ENCODE measurements at places on chromosomes 5 and 9.

DNA sequence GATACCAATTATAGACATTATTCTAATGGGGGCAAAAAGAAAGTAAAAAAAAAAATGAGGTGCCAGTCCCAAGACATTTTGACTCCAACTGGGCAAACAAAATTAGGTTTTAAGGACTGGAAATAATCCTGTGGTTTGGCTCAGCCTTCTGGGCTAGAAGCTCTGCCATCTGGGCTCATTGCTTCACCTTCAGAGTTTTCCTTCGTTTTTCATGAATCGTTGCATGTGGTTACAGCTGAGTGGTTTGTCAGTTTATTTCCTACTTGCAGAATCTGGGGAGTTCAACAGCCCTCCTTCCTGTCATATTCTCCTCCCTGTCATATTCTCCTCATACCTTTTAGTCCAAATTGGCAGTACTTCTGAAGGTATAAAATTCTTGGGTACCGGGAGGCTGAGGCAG, 12.0 kb downstream of the UGT3A2 start:
- no peak for DNase-seq

DNA sequence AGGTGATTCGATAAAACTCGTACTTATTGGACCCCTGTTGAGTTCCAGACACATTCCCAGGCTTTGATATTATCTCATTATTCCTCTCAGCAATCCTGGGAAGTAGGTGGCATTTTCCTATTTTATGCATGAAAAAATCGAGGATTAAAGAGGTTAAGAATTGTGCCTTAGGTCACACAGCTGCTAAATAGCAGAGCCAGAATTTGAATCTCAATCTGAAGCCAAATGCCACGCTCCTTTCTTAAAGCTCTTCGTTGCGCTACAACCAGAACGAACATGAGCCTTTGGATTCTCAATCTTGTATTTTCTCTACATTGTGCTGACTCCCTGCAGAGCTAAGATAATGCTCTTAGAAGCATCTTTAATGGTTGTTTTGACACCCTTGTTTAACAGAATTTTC, 527.8 kb upstream of the TLE4 start:
- DNase-seq, result no peak

DNA sequence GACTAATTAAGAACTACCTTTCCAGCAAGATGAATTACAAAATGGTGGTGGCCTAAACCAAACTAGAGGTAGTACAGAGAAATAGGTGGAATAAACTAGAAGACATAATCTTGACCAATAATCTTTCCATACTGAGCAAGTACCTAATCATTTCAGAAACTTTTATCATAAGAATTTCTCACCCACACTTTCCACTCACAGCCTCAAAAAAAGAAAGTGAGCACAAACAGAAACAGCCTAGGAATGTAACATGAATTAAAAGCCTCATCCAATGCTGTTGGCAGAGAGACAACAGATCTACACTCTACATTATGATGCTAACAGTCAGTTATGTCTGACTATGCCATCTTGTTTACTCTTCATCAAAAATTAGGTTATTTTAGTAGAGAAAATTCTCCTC, 1.3 kb downstream of the RNF38 start:
- no peak for DNase-seq

DNA sequence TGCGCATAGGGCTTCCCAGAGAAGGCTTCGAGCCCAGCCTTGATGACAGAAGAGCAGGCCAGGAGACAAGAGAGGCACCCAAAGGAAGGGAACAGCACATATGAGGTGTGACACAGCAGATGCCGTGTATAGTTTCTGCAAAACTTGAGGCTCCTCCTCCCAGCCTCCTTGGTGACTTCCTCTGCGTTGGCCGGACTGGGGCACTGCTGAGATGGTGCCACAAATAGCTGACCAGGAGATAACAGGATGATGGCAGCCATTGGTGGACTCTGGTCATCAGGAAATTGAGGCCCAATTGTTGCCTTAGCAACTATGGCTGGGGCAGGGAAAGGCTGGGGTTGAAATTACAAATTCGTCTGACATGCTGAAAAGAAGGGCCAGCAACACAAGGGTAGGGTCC, 4.8 kb upstream of the ZNF79 start:
- DNase-seq, result no peak

GRCh38 chr5:86979811-86980411, 287.8 kb upstream of the RASA1 start:
- DNase-seq, result no peak

- DNase-seq, result peak; percentile 93
These were observed 246.8 kb upstream of the DAB2 start for GRCh38 chr5:39671561-39671961.

- DNase-seq, result no peak
These were observed 531.9 kb upstream of the PTPRD start for GRCh38 chr9:11144746-11145145.

GRCh38 chr5:149452007-149452664, 73.0 kb upstream of the IL17B start:
- DNase-seq, result no peak

- no peak for DNase-seq
These were observed 273.5 kb downstream of the ARRDC3 start for GRCh38 chr5:91109634-91110033.

- no peak for DNase-seq
These were observed 32.9 kb downstream of the FRMD3 start for GRCh38 chr9:83505282-83505681.

- no peak for DNase-seq
These were observed 422.7 kb downstream of the TLE1 start for GRCh38 chr9:81266674-81267073.

DNA sequence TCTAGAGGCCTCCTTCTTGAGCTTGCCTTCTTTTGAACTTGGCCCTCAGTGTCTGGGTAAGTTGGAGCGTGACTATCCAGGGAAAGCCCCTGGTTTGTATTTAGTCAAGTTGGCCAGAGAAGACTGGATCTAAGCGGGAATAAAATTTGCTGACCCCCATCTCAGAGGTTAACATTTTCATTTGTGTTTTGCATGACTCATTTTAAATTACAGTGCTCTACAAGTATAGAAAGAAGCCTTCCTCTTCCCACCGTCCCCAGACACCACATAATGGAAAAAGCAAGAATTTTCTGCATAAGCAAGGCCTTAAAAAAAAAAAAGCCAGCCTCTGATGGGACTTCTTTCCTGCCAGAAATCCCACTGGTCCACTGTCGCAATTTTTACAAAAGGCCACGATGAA, 27.2 kb downstream of the PIK3R1 start:
- no peak for DNase-seq
